Activated CD4-positive, alpha-beta T cell treated with anti-CD3 and anti-CD28 coated beads for 24 hours (primary cell): ENCODE measurements at places on chromosomes 1 and 21.

DNA sequence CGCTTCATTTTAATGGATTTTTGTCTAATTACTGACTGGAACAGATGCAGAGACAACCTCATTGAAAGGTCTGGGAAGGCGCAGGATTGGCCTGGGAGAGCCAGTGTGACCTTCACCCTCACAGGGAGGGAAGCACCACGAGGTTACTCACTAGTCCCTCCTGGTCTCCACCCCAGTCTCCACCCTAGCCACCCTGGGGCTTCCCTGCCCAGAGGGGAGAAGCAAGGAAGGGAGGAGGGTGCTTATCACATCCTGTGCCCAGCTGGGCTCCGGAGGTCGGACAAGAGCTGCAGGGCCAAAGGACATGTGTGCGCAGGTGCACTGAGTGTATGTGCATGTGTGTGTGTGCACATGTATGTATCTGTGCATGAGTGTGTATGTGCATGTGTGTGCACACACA is 220.1 kb upstream of the VAMP3 start:
- no peak for DNase-seq

DNA sequence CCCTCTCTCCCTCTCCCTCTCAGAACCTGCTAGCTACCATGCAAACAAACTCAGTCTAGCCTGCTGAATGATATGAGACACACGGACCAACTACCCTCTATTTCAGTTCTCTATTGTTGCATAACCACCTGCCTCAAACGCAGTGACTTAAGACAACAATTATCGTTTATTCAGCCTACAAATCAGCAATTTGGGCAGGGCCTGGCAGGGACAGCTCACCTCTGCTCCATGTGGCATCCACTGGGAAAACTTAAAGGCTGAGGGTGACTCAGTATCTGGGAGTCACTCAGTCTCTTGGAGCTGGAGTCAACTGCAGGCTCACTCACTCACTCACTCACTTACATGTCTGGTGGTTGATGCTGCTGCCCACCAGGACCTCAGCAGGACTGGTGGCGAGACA is 121.3 kb downstream of the SEC16B start:
- no peak for DNase-seq

DNA sequence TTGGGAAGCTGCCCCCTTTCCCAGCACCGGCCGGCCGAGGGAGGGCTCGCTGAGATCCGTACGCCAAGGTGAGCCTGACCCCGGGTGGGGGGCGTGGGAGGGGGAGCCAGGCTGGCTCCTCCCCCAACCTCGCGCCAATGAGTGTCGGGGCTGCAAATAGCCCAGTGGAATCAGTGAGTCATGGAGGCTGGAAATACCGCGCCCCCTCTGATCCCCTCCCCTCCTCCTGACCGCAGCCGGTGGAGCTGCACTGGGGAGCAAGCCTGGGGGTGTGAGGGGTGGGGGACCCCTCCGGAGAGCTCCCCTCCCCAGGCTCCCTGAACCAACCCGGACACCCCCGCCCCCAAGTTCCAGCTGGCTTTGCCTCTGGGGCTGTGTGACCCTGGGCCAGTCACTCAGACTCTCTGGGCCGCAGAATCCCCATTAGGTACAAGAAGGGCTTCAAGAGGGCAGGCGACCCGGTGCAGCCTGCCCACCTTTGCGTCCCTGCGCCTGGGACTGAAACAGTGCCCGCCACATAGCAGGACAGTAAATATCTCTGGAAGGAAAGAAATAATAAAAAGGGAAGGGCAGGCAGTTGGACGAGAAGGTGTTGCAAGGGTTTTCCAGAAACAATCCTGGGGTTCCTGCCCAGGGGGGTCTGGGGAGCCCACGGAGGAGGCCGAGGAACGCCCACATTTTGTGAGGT is 4.5 kb downstream of the HSPB7 start:
- DNase-seq: peak; percentile 46

DNA sequence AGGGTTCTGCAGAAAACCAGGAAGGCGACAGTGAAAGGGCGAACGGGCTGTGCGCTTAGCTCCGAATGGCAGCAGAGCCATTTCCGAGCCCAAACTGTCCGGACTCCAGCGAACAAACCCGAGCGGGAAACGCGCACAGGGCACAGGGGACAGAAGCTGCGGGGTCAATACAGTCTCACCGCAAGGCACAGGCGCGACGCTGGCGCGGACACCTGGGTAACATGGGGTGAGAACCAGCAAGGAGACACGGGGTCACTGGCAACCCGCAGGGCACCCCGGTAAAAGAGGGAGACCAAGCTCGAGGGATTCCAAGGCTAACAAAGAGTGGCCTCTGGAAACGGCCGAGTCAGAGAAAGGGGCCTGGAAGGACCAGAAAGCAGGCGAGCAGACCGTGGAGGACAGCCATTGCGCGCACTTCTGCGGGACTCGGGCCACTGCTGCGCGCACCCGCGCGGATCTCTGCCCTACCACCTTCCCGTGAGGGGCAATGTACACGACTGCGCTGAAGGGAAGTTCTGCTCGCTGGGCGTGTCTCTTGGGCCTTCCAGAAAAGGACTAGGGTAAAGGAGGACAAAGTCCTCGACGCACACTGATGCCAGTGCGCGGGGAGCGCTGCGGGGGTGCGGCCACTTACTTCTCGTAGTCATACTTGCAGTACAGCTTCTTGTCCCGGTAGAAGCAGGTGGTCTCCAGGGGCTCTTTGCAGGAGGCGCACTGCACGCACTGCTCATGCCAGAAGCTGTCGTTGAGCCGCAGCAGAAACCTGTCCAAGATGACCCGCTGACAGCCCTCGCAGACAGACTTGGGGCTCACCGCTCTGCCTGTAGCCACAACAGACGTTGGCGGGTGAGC is 3.8 kb downstream of the LMX1A start:
- no peak for DNase-seq

- DNase-seq: no peak
Measured at GRCh38 chr1:25137106-25137505, 95.2 kb downstream of the SYF2 start.

GRCh38 chr1:115811140-115811828 is 29.6 kb downstream of the NHLH2 start:
- DNase-seq: no peak

DNA sequence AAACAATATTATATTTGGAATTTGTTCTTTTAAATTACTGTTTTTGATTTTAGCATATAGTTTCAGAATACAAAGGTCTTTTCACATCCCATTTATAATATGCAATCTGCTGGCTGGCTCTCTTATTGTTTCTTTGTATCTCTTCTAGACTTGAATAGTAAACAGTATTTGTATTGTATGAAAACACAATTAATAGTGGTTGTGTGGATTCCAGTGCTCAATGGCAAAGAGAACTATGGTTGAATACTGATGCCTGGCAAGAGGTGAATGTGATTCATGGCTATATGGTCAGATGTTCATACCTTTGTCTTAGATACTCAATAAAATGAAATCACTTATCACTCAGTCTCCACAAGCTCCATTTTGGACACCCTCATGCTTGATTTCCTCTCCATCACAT is 37.2 kb downstream of the OR6Y1 start:
- DNase-seq: no peak

- DNase-seq: no peak
Measured at GRCh38 chr1:153929981-153930948, 7.5 kb upstream of the GATAD2B start.

- no peak for DNase-seq
Measured at GRCh38 chr1:155316922-155317321, 3.8 kb upstream of the RUSC1 start.

- DNase-seq: no peak
Measured at GRCh38 chr1:202567738-202568137, 142.5 kb downstream of the SYT2 start.

DNA sequence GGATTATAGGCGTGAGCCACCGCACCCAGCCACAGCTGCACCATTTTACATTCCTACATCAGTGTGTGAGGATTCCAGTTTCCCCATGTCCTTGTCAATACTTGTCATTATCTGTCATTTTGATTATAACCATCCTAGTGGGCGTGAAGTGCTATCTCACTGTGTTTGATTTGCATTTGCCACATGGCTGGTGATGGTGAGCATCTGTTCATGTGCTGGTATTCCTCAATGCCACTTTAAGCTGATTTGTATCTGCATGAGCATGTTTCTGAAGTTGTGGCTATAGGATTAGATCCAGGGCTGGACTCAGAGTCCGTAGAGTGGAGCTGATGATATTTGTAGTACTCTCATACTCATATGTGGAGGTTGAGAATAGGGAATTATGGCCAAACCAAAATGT is 36.6 kb downstream of the SRRM1 start:
- DNase-seq: no peak

DNA sequence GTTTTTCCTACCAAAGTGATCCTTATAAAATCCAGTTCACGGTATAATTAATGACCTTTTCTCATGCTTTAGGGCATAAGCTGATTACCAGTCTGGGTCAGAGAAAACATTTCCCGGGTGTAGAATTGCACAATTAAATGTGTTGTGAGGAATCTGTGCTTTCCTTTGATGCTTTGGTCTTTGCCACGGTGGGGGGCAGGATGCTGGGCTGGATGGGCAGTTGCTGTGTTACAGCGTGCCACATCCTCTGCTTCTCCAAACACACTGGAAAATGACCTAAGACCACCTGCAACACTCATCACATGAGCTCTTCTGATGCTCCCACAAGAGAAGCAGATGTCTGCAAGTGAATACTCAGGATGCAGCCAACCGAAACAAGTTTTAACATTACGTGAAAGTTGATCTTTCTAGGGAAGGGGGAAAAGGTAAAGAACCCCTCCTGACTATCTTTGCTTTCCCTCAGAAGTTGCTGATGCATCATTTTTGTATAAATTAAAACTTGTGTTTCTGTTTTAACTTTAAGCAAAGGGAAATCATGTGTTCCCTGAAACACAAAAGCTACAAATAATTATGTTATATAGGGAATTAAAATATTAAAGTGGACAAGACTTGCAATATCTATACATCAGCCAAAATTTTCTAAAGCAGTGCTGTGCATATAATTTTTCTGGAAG is 515.3 kb upstream of the NR5A2 start:
- DNase-seq: no peak

GRCh38 chr1:41363591-41364320 is 2.5 kb downstream of the FOXO6 start:
- DNase-seq: no peak

- DNase-seq: no peak
Measured at GRCh38 chr1:14924455-14925331, 228.9 kb upstream of the TMEM51 start.

DNA sequence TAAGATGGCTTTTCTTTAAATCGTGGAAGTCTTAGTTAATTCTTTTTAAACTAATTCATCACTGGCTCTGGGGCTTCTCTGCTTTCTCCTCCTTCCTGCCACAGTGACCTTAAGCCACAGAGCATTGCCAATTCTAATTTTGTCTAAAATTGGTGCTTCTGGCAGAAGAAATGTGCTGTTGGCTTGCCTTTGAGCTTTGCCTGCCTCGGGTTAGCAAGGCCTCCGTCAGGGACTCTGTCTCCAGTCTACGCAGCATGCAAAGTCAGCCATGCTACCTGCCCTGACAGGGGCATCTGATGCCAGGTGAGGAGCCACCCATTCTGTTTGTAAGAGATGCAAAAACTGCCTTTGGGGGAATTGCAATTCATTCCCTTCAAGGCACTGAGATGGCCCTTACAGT is 25.2 kb downstream of the CLDN14 start:
- DNase-seq: no peak

GRCh38 chr1:37782491-37782890 is 11.2 kb upstream of the MANEAL start:
- DNase-seq: no peak

GRCh38 chr21:39430954-39431353 is 14.6 kb downstream of the LCA5L start:
- no peak for DNase-seq

- DNase-seq: no peak
Measured at GRCh38 chr1:116159177-116159576, 48.0 kb downstream of the MAB21L3 start.

DNA sequence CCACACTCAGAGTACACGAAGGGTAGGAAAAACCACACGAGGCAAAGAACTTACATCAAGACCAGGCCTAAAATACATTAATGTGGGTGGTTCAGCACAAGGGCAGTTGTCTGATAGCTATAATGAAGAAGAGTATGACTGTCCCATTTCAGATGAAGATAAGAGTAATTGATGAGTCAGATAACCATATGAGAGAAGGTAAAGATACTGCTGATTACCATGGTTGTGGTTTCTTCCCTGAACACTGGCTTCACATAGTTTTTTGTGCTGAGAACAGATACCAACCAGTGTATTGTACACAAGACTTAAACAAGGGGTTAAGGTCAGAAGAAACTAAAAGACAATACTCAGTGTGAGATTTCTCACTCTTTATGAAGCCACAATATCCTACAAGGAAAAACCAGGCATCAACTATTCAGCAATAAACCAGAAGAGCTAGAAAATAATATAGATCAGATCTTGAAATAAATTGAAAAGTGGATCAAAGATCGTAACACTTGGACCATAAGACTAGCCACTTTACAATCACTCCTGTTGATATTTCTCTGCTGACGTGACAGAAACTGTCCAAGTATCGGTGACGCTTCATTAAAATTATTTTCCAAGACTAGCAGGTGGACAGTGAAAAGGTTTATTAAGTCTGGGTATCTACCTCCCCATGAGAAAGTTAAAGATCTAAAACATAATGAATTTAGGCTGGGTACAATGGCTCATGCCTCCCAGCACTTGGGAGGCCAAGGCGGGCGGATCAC is 28.6 kb downstream of the PUM1 start:
- no peak for DNase-seq

- DNase-seq: no peak
Measured at GRCh38 chr1:22809783-22810182, 99.1 kb downstream of the EPHB2 start.

GRCh38 chr1:105204836-105205371 is 1455.2 kb downstream of the AMY1C start:
- DNase-seq: no peak

DNA sequence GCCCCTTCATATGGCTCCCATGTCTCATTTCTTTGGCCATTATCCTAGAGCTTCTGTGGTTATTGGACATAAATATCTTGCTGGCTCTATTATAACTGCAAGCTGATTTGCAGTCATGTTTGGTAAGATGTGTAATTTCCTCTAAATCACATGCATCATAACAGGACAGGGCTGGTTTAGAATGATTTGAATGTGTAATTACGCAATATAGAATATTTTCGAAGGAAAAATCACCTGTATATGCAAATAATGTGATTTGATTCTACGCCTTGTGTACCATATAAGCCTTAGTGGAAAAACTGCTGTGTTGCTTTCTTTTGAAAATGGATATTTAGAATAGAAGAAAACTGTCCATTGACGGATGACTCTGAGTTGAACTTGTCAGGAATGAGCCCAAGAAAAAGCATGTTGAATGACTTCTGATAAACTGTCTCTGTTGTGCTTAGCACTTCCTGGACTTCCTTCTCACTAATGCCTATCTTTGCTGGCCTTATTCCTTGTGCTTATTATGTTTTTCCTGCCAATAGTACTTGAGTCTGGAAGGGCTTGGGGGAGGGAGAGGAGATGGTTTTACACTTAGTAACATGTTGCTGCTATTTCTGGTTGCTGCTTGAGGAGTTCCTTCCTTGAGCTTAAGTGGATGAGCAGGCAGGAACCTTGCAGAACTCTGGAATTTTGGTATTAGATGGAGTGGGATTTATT is 6.5 kb downstream of the CACHD1 start:
- DNase-seq: no peak

- no peak for DNase-seq
Measured at GRCh38 chr1:51738681-51739080, 121.8 kb downstream of the OSBPL9 start.
